Fibroblast of skin of right biceps (primary cell): ENCODE measurements at places on chromosomes 16 and 17.

DNA sequence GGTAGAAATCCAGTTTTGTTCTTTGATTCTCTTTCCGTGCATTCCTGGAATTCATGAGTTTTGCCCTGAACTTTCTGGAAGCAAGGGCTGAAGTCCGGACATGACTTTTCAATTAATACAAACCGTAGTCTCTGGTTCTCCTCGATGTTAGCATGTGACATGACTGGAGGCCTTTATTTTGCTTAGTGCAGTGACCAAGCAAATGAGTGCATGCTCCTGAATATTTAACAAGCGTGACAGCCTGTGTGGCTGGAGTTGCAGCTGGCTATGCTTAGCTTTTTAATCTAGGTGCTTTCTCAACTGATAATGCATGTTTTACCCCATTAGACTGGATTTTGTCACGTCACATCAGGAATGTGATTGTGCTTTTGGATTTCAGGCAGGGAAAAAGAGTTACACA, 302.1 kb downstream of the MAP2K6 start:
- peak; percentile 16 for DNase-seq

DNA sequence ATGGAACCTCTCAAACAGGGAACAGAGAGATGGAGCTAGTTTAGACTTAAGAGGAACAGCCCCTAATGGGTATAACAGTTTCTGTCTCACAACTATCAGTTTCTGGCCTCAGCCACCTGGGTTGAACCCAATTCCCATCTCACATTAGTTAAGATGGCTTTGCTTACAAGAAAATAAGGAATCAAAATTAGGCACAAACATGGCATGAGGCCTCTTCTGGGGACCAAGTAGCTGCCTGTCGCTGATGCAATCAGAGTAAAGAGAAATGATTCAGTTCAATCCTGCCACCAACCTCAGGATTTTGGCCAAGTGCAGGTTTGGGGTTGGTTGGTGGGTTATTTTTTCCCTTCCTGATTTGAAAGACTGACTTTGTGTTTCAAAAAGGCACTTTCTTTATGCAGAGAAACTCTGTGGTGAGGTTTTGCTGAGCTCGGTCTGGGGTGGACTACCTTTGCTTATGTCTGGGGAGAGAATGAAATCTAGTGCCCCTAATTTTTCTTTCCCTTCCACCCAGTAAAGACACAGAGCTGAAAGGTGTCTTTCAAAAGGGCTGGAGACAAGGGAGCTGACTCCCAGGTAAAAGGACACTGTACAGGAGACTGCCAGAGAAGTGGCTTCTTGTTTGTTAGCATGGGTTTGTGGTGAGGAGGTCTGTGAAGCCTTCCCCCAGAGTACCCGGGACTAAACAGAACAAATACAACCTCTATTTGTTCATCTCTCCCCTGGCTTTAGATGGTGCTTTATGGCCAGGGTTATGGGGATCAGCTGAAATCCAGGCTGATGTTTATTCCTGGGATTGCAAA, 44.8 kb upstream of the NFAT5 start:
- DNase-seq: peak; percentile 68

- DNase-seq: no peak
These were observed 1.8 kb upstream of the CDC42EP4 start for GRCh38 chr17:73313526-73314127.

GRCh38 chr17:4003501-4004421, 39.5 kb upstream of the ATP2A3 start:
- DNase-seq: no peak

- no peak for DNase-seq
These were observed 29.2 kb downstream of the NOL11 start for GRCh38 chr17:67746704-67747571.

GRCh38 chr16:54689072-54689865, 241.4 kb upstream of the IRX5 start:
- no peak for DNase-seq

GRCh38 chr17:74877592-74878548, 5.1 kb upstream of the FDXR start:
- peak; percentile 8 for DNase-seq

GRCh38 chr16:2212362-2213324, 2.0 kb upstream of the BRICD5 start:
- DNase-seq: no peak

GRCh38 chr16:81549547-81550431, 105.2 kb downstream of the CMIP start:
- no peak for DNase-seq

GRCh38 chr16:56689171-56689570, 6.9 kb downstream of the MT1X start:
- DNase-seq: no peak
